ENCODE measurements at places on chromosomes 13 and 19.
A peak's percentile ranks its signal among the peaks of the same experiment; 100 is the strongest.

- DNase-seq: peak; percentile 64
Measured at GRCh38 chr19:8641908-8642547, 11.6 kb downstream of the NFILZ start.

DNA sequence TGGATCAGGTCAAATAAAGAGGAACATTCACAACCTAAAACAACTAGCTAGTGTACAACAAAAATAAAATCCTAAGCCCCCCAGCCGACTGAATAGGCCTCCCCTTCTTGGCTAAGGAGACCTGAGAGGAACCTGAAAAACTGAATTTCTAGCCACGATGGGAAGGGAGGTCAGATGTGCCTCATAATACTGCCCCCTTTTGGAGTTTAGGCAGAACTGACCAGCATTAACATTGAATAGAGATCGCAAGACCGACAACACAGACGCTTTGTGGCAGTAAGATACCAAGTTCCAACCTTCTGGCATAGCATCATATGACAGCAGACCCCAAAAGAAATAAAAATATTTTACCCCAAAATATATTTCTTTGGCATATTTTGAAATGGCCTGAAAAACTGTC, 15.9 kb downstream of the CBY2 start:
- no peak for DNase-seq

DNA sequence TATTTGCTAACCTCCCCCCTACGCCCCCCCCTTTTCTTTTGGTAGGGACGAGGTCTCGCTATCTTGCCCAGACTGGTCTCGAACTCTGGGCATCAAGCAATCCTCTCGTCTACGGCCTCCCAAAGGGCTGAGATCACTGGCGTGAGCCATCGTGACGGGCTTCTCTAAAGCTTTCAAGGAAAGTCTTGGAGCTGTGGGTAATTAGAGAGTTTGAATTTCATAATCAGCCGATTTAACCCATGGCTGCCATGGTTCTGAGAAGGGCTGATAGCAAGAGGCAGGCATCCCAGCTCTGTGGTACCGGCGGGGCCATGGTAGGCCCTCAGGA, 679 bp upstream of the ABHD8 start:
- DNase-seq: no peak

DNA sequence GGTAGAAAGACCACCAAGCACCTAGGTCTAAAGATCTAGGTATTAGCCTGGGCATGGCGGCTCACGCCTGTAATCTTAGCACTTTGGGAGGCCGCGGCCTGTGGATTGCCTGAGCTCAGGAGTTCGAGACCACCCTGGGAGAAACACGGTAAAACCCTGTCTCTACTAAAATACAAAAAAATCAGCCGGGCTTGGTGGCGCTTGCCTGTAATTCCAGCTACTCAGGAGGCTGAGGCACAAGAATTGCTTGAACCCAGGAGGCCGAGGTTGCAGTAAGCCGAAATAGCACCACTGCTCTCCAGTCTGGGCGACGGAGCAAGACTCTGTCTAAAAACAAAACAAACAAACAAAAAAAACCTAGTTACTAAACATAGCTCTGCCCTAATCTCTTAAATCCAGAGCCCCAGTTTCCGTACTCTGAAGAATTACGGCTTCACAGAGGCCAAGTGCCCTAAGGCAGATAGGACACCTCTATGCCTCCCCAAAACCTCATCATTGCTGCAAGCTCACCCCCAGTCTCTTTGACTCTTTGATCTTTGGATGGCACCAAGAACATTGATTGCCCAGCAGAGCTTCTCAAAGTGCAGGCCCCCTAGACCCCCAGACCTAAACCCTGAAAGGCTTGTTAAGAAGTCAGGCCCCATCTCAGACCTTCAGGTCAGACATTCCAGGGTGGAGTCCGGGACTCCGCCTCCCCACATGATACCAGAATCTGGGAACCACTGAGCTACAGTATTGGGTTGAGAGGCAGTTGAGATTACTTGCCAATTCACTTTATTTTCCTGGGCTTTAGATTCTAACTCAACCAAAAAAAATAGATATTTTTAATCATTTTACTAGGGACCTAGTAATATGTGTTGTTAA, 2.8 kb downstream of the COL4A2 start:
- DNase-seq: no peak

DNA sequence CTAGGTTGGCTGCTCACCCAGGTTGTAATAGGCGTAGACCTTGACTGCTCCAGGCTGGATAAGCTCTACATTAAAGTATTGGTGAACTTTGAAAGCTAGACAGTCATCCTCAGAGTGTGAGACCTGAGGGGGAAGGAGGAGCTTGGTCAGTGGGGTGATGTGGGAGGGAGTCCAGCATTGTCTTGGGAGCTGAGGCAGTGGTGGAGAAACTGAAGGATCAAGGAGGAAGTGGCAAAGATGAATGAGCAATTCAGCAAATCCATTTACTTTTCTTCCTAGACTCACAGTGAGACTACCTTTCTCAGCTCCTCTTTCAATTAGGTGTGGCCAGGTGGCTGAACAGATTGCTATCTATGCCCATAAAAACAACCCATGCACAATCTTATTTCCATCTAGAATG, 10.2 kb upstream of the TNFSF14 start:
- no peak for DNase-seq

- no peak for DNase-seq
Measured at GRCh38 chr19:56295531-56296455, 18.8 kb downstream of the ZSCAN5A start.

DNA sequence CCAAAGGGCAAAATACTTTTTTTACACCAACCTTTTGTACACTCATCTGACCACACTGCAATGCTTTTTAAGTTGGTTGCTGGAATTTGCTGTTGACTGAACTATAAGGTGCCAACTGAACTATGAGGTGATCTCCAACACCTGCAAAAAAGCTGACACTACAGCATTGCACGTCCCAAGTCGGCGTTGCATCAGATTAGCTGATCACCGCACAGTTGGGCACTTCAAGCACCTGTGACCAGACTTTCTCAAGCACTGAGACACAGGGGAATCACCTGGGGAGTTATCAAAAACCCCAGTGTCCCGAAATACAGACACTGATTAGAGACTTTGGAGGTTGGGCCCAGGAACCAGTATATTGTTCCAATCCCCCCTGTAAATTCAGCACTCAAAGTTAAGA, 1.1 kb downstream of the NLRP11 start:
- DNase-seq: no peak

GRCh38 chr19:11541238-11541637, 2.6 kb downstream of the CNN1 start:
- no peak for DNase-seq

- no peak for DNase-seq
Measured at GRCh38 chr13:20787180-20787579, 13.4 kb upstream of the EEF1AKMT1 start.

GRCh38 chr19:18995804-18996241, 37.5 kb downstream of the SUGP2 start:
- no peak for DNase-seq

DNA sequence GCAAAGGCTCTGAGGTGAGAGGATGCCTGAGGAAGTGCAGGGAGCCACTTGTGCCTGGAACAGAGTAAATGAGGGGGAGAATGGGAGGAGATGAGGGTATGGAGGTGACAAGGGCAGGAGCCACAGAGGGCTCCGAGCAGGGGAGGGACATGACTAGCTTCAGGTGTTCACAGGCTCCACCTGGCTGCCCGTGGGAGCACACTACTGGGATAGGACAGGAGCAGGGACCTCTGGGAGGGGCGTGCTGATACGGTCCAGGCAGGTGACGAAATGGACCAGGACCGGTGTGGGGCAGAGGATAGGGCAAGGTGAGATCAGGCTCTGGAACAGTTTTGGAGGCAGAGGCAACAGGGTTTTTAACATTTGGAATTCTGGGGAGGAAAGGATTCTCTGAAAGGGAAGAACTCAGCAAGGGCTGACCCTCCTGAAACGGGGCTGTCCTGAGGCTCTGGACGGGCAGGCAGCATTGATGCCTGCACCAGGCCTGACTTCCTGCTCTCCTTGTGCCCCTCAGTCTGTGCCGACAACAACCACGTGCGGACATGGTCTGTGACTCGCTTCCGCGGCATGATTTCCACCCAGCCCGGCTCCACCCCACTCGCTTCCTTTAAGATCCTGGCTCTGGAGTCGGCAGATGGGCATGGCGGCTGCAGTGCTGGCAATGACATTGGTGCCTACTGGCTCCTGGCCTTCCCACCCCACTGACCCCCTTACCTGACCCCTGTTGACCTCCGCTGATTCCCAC, 11.6 kb downstream of the SHKBP1 start:
- DNase-seq: no peak

DNA sequence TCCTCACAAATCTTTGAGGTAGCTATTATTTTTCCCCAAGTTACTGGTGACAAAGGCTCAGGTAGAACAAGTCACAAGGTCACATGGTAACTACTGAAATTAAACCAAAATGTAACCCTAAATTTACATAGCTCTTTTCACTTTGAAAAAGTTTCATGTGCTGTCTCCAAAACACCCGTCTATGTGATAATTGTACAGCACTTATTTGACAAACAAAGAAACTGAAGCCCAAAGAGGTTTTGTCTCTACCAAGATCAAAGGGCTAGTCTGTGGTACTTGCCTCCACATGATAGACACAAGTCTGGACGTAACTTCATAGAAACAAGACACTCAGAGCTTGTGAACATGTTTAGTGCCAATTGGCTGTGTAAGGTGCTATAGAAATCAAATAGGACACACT, 108.3 kb downstream of the SACS start:
- no peak for DNase-seq

DNA sequence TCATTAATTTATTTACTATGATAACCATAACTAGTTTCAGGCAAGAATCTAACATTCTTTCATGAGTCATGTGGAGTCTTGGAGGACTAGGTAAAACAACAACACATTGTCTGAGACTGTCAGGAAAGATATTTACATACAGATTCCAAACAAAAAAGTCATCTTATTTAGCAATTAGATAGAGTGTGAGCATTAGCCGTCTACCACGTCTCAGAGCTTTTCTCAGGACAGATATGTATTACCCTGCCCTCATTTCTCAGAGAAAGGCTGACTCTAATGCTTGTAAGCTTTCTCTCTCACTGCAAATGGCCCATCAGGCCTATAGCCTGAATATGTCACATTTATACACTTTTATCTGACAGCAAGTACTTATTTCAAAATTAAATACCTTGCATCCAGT, 312.1 kb upstream of the PCDH20 start:
- DNase-seq: no peak

- DNase-seq: no peak
Measured at GRCh38 chr19:16889883-16890460, 1.2 kb downstream of the F2RL3 start.

Data from CD4-positive, alpha-beta T cell treated with Interleukin-17A for 1 hour (primary cell).